NCI-H460 (cell line): ENCODE measurements at places on chromosomes 6 and 20. TPM values are rescaled to one million over a fixed set of nuclear protein-coding genes. Genes with fewer than 3 reads are reported as not detected.

DNA sequence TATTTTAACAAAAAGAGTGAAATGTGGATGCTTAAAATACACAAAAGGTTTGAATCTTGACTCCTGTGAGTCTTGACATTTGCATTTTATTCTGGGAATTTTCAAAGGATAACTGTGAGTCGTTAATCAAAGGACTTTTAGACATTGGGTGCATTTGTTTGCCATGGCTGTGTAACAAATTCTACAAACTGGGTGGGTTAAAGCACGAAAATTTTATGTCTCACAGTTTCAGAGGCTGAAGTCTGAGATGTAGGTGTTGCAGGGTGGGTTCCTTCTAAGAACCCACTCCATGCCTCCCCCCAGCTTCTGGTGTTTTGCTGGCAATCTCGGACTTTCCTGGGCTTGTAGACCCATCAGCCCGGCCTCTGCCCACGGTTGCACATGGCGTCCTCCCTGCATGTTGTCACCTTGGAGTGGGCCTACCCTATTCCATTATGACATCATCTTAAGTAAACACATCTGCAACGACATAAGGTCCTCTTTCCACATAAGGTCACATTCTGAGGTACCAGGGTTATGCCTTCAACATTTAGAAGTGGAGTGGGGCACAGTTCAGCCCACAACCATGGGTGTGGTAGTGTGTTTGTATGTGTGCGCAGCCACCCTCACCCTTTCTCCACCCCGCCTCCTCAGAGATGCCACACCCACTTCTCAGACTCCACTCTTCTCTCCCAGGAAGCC is 113.1 kb downstream of the FOXA2 start:
- DNase-seq = no peak

DNA sequence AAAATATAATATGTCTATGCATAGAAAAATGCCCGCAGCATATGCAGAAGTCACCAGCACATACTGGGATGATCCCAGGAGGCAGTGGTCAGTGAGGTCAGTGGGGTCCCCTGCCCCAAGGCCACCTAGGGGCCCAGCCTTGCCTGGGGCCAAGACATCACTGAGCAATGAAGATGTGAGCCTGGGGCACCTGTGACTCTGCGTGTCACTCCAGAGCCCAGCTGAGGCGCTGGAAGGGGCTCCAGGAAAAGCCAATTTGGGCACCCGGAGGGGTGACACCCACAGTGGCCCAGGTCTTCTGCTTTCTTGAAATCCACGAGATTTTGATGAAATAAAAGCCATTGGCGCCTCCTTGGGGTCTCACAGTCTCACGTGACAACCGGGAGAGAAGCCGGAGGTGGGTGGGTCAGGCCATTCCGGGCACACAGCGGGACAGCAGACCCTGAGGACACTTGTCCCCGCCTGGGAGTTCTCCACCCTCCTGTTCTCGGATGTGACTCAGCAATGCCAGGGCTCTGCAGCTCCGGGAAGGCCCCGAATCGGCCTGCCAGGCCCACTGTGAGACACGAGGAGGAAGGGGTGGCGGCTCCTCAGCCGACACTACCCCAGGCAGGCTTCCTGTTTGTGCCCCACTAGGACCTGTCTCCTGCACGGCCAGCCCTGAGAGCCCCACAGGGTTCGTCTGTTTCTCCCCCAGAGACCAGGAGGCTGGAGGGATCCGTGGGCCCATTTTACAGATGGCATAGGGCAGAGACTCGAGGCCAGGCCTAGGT is 24.4 kb upstream of the SLCO4A1 start:
- DNase-seq = peak; percentile 64

DNA sequence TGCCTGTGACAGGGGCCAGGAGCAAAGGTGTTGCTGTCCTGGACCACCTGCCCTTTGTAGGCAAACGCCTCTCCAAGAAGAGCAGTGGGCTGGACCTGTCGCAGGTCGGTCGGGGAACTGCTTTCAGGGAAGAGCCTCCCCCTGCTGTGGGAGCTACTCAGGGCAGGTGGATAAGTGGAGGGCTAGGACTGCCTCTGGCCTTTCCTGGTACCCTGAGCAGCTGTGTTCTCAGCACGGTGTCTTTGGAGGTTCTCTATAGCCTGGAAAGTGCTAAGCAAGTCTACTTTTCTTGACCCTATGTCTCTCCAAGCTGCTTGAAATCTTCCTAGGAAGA is 35.0 kb downstream of the BPIFB1 start:
- no peak for DNase-seq

DNA sequence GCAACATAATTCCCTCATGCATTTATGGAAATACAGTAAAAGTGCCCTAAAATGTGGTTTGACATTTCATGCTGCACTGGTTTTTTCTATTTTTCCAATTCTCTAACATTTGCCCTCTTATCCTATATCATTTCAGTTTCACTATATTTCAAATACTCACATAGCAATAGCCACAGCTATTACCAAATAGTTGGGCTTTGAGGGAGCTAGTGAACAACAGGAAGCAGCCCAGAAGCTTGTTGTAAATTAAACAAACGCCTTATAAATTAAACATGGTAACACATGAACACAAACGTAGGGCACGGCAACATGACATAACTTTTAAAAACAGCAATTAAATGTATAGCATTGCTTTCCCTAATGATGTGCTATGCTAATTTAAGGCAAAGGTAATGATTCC is 469.0 kb downstream of the CDC5L start:
- DNase-seq = no peak

GRCh38 chr20:41178495-41178894 is 41.2 kb downstream of the PLCG1 start:
- DNase-seq = no peak

GRCh38 chr6:167455371-167455770 is 130.5 kb downstream of the TTLL2 start:
- DNase-seq = no peak

DNA sequence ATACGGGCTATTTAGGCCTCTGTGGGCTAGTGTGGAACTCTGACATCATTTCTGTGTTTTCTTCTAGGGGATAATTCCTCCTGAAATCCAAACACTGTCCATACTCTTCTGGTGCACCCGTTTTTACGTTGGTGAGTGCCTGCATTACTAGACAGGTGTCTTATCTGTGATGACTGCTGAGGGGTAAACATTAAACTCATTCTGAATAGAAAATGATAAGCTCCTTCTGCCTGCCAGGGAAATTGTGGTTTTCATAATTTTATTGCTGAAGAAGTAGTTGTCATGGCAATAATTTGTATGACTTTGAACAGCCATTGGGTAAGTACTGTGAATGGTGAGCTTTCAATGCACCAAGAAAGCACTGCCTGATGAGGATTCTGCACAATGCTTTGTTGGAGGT is 705.6 kb downstream of the UTRN start:
- no peak for DNase-seq

DNA sequence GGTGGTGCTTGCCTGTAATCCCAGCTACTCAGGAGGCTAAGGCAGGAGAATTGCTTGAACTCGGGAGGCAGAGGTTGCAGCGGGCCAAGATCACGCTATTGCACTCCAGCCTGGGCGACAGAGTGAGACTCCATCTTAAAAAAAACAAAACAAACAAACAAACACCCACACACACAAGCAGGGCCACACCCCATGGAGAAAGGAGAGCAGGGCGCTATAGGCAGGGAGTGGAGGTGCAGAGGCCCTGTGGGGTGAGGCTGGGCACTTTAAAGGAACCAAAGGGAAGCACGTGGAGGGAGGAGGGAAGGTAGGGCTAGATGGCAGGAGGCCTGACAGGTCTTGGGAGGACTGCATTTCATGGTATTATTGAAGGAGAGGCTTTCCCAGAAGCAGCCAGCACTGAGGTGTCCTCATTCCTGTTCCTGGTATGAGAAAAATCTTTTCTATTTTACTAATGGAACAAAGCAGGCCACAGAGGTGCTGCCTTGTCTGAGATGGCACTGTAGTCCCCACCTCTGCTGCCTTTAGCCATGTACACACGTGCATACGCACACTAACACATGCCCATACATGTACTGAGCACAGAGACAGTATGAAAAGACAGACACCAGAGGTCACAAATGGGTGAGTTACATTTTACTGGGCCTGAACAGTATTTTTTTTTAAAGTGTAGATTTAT is 44.0 kb downstream of the BCAS4 start:
- no peak for DNase-seq

GRCh38 chr20:37714978-37715672 is 21.3 kb downstream of the CTNNBL1 start:
- DNase-seq = no peak

GRCh38 chr6:37539171-37540028 is 39.7 kb upstream of the CCDC167 start:
- DNase-seq = no peak

DNA sequence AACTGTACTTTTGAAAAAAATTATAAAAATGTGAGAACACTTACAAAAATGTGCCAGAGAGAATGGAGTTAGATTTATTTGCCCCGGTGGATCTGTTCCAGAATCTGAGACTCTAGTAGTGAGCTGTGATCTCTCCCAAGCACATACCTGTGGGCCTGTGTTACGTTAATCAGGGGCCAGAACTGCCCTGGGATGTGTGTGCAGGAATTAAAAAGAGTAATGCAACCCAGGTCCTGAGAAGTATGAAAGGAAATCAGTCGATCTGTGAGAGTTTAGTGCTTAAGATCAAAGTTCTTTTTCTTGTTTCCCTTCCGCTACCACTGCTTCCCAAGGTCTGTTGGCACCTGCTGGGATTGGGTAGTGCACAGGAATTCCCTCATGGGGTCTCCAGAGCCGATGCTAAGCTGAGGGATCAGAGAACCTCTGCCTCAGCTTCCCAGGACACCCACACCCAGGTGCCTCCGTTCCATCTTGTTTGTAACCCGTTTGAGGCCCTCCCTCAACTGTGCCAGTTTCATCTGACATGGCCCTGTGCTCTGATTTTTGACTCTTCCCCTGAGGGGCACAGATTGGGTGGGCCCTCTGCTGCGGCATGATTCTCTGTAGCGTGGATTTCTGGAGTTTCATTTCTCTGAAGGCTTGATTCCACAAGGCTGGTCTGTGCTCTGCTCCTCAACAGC is 87.7 kb downstream of the RREB1 start:
- DNase-seq = no peak

- no peak for DNase-seq
These were observed 81.8 kb downstream of the FYN start for GRCh38 chr6:111791415-111791814.

DNA sequence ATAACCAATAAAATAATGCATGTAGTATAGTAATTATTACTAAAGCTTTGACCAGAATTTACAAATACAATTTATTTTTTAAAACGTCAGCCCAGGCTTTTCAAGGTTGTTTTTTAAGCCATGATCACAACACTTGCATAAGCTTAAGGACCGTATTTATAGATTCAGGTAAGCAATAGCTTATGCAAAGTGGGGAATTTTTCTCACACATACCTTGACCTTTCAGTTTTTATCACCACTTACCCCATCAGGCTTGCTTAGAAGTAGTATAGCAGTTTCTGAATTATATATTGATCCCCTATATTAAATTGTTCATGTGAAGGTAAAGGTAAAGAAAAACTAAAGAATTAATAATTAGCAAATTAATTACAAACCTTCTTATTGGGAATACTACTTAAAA is 232.3 kb upstream of the FKBP1C start:
- no peak for DNase-seq

DNA sequence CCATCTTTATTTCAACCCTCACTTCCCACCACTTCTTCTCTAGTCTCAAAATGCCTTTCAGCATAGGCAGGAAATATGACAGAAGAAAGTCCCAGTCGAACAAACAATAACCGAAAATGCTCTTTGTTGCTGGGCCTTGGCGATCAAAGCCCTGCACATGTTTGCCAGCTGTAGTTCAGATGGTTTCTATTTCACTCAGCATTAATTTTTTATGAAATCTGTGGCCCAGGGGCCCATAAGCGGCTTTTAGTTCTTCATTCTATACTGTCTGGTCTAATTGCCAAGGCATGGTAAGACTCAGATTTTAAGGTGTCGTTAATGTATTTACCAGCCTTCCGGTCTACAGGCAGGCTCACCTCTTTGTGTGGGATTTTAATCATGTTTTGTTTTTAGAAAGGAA is 10.9 kb upstream of the F13A1 start:
- DNase-seq = no peak

DNA sequence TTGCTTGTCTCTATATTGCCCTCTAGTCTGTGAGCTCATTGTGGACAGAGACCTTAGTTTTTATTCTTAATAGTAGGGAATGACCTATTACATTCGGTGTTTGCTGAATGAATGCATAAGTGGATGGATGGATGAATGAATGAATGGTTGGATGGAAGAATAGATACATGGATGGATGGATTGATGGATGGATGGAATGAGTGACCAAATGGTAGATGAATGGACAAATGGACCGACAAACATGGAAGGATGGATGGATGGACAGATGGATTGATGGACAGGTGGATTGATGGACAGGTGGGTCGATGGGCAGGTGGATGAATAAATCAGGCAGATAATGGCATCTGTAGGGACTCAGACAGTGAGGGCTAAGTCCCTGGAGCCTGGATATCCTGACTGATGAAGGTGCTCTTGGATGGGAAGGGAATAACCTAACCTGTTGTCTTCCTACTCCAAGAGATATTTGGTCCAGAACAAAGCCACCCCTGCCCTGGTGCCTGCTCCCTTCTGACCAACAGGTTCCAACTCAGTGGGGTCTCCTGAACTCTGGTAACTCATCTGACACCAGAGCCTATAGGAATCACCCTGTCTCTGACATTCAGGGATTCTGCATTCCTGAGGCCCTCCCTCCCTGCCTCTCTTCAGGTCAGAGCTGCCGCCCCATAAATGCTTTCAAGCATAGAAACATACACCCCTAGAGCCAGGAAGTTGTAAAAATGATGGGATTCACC is 9.6 kb upstream of the CCN5 start:
- DNase-seq = no peak

DNA sequence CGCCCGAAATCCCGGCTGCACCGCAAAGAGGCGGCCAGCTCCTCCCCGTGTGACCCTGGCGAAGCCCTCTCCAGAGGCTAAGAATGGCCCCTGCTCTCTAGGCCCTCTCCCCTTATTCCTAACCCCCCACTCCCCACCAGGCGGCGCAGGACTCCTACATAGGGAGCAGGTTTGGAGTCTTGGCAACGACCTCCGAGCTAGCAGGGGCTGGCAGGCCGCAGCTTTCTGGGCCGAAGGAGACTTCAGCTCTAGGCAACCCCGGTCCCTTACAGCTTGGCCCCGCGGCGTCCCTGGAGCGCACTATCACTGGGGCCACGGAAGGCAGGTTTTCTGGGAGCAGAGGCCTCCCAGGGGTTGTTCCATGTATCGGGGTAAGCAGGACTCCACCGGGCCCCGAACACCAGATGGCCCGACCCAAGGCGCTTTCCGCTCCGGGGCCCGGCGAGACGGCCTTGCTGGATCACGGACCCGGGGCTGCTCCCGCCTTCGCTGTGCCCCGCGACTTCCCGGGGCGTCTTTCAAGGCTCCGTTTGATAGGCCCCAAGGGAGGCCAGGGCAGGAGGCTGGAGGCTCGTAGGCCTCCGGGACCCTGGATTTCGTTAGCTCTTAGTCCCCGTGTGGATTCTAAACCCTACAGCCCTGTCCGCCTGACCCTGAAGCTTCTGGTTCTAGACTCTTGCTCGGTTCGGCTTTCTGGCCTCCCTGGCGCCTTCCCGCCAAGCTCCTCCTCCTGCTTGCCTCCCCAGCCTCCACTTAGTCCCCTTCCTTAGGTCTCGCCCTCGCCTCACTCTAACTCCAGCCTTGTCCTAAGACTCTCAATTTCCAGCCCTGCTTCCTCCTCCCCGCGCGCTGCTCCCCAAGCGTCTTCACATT is 1.9 kb downstream of the SLC32A1 start:
- DNase-seq = peak; percentile 33

The PAX1 gene
- 0.12 and 0.54 TPM in 2 replicates for total RNA-seq

The WFDC12 gene
- total RNA-seq = not detected in 2 replicates

The SLC22A7 gene
- total RNA-seq = not detected in 2 replicates

The GPR63 gene
- 3.6 and 3.9 TPM in 2 replicates for total RNA-seq

The MACROD2 gene
- 1.4 and 2.0 TPM in 2 replicates for total RNA-seq

The STX11 gene
- total RNA-seq = 8.1 and 9.0 TPM in 2 replicates
